GM23338 (cell line): ENCODE measurements at places on chromosomes 16 and 17.

GRCh38 chr16:31221357-31222160 is 4.6 kb upstream of the PYDC1 start:
- no peak for DNase-seq

DNA sequence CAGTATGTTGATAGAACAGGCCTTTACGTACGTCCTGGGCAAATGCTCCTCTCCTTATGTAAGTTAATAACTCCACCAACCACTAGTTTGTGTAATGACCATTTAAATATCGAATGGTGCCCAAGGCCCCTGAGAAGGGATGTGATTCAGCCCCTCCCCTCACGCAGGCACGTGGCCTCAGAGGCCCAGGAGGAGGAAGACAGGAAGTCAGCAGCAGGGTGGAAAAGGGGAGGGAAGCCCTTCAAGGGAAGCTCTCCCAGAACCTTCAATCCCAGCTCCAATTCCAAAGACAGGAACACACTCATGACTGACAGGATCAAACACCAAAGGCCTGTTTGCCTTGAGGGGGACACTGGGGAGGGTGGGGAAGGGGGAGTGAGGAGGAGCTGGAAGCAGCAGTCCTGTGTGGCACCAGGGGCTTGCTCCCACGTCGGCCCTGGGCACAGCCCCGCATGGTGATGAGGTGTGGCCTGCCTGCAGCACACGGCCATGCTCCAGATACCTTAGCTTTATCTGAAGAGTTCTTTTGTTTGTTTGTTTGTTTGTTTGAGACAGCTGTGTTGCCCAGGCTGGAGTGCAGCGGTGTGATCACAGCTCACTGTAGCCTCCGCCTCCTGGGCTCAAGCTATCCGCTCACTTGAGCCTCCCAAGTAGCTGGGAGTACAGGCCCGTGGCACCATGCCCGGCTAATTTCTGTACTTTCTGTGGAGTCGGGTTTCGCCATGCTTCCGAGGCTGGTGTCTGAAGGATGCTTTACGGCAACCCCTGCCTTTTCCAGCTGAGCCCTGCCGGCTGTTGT is 105.0 kb downstream of the ZNF778 start:
- peak; percentile 87 for DNase-seq

- DNase-seq = no peak
Measured at GRCh38 chr16:47611042-47611441, 149.9 kb downstream of the PHKB start.

- no peak for DNase-seq
Measured at GRCh38 chr17:10633738-10634379, 23.2 kb downstream of the MYH3 start.

GRCh38 chr16:29650771-29651170 is 12.3 kb upstream of the SPN start:
- DNase-seq = no peak

DNA sequence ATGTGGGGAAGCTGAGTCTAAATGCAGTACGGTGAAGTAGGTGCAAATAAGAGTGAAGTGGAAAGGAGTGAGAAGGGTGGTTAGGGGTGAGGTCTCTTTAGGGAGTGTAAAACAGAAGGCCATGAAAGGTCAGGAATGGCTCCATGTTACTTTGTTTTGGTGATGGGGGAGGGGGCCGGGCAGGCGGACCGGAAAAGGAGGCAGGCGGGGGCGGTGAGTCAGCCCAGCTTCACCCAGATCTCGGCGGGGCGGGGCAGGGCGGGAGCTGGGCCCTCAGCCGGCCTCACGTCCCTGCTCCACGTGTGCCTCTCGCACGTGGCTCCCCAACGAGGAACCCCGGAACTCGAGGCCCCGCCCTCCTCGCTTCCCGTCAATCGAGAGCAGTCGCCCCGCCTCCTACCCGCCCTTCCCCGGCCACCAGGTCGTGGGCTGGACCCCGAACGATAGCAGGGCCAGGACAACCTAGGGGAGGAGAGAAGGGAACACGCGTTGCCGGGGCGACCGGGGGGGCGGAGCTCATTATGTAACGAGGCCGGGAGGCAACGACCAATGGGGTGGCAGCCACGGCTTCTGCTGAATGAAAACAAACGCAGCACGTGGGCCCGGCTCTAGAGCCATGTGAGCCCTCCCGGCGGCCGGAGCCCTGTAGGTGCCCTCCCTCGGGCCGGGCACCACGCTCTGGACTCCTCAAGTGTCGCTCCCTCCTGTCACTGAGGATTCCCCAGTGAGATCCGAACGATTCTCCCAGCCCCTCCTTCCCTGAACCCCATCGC is 1.4 kb downstream of the NR1D1 start:
- peak; percentile 99 for DNase-seq

DNA sequence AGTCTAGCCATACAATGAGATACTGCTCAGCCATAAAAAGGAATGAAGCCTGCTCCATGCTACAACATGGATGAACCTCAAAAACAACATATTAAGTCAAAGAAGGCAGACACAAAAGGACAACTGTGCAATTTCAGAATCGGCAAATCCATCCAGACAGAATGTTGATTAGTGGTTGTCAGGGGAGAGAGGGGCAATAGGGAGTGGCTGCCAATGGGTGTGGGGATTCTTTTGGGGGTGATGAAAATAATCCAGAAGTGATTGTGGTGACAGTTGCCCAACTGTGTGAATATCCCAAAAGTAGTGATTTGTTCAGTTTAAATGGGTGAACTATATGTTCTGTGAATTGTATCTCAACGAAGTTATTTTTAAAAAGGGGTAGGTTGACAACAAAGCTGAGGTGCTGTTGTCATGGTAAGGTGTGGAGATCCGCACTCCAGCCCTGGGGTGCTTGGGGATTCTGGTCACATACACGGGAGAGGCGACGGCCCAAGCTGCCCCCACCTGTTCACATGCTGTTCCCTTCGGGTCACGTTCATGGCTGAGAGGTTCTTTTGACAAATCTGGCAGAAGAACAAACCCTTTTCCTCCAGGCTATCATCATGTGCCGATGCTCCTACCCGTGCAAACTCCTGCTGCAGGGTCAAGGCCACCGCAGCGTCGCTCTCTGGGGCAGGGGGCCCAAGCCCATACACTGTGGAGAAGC is 9.6 kb downstream of the SLX4 start:
- no peak for DNase-seq

- no peak for DNase-seq
Measured at GRCh38 chr17:37417852-37418251, 11.2 kb downstream of the TADA2A start.

DNA sequence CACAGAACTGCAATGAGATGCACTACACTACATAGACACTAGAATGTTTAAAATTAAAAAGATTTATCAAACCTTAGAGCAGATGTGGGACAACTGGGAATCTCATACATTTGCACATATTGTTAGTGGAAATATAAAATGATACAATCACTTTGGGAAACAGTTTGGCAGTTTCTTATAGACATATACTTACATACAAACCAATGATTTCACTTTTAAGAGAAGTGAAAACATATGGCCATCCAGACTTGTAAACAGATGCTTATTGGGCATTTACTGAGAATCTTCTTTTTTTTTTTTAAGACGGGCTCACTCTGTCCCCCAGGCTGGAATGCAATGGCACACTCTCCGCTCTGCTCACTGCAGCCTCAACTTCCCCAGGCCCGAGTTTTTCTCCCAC is 50.1 kb downstream of the AXIN2 start:
- DNase-seq = no peak

- DNase-seq = no peak
Measured at GRCh38 chr16:314351-314750, 31.4 kb downstream of the PDIA2 start.

DNA sequence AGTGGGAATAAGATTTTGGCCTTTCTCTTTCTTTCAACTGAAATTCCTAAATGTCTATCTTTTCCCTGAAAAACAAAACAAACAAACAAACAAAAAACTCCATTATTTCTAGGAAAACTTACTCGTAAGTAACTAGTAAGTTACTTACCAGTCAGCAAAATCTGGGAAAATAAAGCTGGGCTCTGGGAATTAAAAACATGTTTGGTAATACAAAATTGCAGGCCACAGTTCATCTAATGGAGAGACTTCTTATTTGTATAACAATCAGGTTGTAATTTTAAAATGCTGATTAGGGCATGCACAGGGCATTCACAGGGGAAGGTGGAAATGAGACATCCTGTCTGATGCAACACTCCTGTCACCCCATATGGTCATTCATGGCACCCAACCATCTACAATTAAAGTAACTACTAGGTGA is 3.8 kb upstream of the WIPI1 start:
- DNase-seq = no peak

DNA sequence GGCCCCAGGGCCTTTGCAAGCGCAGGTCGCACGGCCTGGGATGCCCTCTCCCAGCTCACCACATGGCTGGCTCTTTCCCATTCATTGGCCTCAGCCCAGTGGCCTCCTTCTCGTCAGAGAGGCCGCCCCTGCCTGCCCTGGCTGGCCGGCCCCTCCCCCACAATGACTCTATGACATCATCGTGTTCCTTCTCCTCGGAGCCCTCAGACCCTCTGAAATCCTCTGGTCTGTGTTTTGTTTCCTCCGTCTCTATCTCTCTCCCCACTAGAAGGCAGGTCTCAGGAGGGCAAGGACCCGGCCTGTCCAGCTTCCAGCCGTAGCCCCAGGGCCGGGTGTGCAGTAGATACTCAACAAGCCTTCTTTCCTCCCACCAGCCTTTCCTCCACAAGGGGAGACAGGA is 164.8 kb upstream of the FOXF1 start:
- DNase-seq = no peak

DNA sequence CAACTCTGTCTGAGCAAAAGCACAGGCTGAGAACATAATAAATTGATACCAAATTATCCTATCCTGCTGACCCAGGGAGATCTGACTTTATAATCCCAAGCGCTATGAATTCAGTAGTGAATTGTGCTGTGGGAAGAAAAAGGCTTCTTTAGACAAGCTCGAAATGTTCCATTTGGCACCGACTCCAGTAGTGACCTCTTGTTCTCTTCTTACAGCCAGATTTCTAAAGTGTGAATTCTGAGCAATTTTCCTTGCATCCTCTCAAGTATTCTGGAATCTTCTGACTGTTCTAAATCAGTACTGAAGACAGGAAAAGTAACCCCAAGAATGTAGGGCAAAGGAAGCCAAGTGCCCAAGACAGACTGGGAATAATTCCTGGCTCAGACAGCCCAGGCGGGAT is 58.2 kb downstream of the CDYL2 start:
- no peak for DNase-seq

DNA sequence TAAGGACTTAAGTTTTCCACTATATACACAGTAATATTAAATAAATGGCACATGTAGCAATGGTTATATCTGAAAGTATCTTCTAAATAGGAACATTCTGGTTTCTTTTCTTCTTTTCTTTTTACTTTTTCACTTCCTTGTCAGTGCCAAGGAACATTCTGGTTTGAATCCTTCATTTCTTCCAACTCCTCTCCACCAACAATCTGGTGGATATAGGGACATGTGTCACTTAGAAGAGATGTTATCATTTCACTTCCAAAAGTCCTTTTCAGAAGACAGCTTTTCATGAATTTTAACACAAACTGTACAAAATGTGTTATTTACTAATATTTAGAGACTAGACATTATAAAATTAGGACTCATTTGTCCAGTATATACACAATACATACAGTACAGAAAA is 7.9 kb upstream of the GOT2 start:
- no peak for DNase-seq

DNA sequence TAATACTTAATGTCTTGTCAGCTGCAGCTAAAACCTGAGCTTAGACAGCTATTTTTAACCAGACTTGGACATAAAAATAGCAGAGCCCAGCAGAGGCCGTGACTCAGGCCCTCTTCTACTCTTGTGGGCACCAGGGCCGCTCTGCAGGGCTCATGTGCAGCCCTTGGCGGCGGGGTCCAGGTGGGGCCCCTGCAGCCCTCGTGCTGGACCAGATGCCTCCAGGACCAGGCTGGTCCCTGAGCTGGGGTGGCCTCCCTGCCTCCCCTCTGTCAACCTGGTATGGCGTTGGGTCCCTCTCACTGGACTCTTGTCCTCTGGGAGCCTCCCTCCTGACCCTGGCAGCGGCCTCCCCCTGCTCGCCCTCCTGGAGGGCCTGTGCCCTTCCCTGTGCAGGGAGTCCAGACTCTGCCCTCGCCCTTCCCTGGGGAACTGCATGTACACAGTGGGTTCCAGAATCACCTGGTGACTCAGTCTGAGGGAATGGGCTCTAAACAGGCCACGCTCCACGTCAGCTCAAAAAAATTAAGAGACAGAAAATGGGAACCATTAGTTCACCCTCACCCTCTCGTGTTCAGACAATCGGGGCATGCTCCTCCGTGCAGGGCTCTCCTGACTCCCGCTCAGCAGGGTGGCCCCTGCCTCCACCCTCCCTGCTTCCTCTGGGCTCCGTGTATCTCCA is 9.7 kb downstream of the CDK5R1 start:
- no peak for DNase-seq

DNA sequence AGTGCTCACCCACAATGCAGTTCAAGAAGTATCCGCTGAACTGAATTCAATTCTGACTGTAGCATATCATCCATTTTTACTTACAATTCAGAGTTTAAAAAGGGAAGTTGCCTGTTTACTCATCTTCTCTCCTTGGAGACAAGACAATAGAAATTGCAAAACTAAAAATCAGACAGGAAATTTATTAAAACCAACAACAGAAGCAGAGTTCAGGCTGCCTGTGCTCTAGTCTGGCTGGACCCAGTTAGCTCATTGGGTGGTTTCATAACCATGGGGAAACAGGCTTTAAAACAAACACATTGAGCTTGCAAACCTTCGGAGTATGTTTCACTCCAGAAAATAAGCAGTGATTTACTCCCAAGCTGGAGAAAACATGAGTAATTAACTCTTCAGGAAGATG is 321.4 kb downstream of the GRIN2A start:
- no peak for DNase-seq

- DNase-seq = no peak
Measured at GRCh38 chr17:61218438-61218837, 181.2 kb upstream of the TBX2 start.

- DNase-seq = peak; percentile 53
Measured at GRCh38 chr17:6328279-6328678, 106.6 kb downstream of the AIPL1 start.

DNA sequence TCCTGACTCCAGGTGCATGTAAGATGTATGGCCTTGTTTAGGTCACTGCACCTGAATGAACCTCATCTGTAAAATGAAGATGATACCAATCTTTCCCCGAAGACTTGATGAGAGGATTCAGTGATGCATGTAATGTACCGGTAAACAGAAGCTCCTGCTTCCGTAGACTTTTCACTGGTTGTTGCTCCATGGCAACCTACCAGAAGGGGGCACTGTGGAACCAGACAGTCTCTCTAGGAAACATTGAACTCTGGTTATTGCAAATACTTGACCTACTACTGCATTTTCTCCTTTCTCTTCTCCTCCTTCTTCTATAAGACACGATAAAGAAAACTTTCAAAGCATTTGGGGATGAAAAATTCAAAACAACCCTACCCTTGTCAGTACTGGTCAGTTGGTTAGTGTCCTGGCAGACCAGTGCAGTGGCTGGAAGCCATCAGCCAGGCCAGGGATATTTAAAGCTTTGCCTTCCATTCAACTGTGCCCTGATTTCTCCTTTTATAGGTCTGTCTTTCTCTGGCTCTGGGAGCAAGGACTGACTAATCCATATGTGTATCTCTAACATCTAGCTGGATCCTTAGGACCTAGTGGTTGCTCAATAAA is 667.4 kb upstream of the SALL1 start:
- peak; percentile 78 for DNase-seq

DNA sequence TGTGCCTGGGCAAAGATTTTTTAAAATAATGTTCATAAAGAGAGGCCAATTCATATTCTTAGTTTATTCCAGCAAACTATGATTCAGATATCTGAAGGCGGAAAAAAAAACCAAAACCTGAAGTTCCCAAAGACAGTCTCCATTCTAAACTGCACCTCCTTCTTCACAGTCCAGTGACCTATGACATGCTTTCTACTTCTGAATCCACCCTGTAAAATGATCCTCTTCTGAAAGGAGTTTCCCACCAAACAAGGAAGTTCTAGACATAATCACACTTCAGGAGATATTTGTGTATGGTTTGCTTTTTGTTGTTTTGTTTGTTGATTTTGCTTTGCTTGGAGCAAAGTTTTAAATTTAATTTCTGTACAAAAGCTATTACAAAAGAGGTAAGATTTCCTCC is 12.9 kb upstream of the CHST4 start:
- DNase-seq = no peak
